Esophagus squamous epithelium (tissue), 5 donors: ENCODE measurements at places on chromosomes 11 and 22.

DNA sequence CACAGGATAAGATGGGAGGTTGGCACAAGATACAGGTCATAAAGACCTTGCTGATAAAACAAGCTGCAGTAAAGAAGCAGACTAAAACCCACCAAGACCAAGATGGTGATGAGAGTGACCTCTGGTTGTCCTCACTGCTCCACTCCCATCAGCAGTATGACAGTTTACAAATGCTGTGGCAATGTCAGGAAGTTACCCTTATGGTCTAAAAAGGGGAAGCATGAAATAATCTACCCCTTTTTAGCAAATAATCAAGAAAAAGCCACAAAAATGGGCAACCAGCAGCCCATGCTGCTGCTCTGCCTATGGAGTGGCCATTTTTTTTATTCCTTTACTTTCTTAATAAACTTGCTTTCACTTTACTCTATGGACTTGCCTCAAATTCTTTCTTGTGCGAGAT lies 8.7 kb upstream of the PIWIL4 start:
- no peak for DNase-seq

DNA sequence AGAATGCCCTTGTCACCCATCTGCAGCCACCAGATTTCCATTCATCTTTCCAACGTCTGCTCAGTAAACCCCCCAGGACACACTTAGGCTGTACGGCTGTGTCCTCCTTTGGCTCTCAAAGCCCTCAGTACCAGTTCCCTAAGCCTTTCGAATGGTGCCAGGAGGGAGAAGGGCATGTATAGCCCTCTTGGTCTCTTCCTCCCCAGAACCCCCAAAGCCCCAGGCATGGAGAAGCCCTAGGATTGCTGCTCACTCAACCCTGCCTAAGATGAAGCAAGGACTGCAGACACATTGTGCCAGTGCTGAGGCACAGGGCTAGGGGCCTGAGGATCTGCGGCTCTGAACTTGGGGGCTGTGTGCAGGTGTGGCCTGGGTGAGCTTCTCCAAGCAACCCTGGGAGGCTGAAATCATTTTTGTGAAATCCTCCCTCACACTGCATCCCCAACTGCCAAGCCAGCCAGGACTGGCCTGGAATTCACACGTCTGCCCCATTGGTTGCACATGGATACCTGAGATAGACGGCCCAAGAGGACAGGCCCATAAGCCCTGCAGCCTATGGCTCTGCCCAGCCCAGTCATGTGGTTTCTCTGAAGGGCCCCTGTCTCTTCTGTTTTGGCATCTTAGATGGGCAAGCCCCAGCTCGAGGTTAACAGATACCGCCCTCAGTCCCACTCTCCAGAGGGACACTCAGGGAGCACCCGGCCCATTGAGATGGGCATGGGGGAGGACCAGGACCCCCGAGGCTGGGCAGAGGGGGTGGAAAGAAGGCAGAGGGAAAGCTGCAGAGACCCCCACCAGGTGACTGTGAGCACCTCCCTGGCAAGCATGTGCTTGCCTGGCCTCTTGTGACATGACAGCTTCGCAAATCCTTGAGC lies 34.0 kb downstream of the KCNQ1OT1 start:
- DNase-seq = no peak

DNA sequence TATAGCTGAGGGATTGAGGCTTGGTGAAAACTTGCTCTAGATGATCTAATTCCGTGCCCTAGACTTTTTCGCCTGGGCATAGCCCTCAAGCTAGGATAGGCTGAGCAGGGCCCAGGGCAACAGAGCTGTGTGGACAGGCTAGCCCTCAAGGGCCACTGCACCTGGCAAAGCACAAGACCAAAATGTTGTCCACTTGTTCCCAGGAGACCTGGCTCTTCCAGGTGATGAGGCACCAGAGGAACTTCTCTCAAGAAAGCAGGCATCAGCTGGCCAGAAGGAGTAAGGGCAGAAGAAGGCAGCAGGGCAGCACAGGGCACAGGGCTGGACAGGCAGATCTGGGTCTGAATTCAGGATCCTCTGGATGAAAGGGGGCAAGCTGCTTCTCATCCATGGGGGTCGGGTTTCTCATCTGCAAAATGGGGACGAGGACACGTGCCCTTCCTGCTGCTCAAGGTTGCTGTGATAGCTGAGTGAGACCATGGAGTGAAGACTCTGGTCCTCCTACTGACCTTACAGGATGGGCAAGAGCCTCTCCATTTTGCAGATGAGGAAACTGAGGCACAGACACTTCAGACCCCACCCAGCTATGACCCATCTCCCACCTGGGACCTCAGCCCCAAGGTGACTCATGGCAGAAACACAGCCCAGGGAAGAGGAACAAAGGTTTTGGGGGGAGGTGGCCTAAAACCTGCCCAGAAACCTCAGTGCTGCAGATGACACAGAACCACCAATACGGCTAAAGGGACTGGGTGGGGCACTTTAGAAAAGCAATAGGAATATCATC lies 42.2 kb upstream of the PRDM11 start:
- no peak for DNase-seq

GRCh38 chr11:73539506-73540084 lies 58.3 kb downstream of the FAM168A start:
- DNase-seq = no peak

DNA sequence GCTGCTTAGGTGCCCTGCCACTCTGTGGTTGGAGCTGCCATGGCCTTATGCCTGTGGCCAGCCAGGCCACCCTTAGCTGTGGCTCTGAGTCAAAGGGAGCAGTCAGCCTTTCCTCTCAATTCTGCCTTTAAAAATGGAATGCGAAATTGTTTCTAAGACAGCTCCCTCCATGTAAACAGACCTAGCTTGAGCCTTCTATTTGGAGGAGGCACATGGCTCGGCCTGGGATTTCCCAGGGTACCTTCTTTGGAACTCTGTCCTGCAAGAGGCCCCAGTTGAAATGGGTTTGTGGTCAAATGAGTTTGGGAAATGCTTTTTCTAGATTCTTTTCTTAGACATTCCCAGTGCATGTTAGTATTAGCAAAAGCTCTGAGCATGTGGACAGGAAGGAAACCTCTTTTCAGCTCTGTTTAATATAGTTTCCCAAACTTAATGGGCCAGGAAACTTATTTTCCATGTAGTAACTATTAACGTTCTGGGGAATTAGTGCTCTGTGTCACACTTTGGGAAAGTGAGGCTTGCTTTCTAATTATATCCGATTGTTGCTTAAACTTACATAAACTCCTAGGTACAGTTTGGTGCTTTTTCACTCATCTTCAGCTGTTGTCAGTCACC lies 7.8 kb downstream of the PHOX2A start:
- DNase-seq = no peak

- DNase-seq = no peak
These were observed 6.8 kb downstream of the TRPM5 start for GRCh38 chr11:2437516-2437915.
